ENCODE measurements at places on chromosomes 6 and 20. TPM values are rescaled to one million over a fixed set of nuclear protein-coding genes. Genes with fewer than 3 reads are reported as not detected.

GRCh38 chr20:37397076-37397953, 51.4 kb downstream of the SRC start:
- DNase-seq, result no peak

DNA sequence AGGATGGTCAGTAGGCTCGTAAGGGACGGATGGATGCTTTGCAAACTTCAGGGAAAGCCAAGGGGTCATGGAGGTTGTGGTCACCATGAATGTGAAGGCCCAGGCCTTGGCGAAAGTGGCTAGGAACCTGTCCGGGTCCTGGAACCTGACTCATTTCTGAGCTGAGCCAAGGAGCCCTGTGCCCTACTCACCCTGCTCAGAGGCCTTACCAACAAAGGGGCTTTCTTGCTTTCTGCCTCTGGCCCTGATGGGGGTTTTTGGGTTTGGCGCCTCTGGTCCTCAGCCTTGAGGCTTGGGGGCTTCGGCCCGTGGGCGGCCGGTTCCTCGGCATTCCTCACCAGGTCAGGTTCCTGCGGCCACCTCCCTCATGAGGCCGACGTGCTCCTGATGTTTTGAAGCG, 155.1 kb downstream of the DTNBP1 start:
- no peak for DNase-seq

DNA sequence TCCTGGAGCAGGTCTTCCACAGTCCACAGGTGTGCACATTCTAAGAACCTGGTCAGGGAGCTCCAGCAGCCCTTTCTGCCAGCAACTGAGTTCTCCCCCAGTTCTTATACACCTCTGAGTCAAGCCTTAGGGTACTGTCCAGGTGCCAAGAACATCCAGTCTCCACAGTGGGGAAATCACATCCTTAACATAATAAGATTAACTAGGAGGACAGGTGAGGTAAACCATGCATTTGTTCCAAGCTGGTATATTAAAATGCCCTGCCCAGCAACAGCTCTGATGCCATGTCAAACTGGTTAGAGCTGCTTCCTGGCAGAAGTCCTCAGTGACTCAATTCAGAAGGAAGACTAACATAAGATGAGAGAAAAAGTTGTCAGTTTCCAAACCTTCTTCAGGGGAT, 303.9 kb upstream of the SGK1 start:
- no peak for DNase-seq

The CDSN gene
- total RNA-seq, result not detected

GRCh38 chr20:43721429-43722152, 5.2 kb downstream of the GTSF1L start:
- no peak for DNase-seq

The SH3BGRL2 gene
- total RNA-seq, result 5.8 TPM

GRCh38 chr20:48398506-48399449, 429.0 kb downstream of the PREX1 start:
- DNase-seq, result no peak

DNA sequence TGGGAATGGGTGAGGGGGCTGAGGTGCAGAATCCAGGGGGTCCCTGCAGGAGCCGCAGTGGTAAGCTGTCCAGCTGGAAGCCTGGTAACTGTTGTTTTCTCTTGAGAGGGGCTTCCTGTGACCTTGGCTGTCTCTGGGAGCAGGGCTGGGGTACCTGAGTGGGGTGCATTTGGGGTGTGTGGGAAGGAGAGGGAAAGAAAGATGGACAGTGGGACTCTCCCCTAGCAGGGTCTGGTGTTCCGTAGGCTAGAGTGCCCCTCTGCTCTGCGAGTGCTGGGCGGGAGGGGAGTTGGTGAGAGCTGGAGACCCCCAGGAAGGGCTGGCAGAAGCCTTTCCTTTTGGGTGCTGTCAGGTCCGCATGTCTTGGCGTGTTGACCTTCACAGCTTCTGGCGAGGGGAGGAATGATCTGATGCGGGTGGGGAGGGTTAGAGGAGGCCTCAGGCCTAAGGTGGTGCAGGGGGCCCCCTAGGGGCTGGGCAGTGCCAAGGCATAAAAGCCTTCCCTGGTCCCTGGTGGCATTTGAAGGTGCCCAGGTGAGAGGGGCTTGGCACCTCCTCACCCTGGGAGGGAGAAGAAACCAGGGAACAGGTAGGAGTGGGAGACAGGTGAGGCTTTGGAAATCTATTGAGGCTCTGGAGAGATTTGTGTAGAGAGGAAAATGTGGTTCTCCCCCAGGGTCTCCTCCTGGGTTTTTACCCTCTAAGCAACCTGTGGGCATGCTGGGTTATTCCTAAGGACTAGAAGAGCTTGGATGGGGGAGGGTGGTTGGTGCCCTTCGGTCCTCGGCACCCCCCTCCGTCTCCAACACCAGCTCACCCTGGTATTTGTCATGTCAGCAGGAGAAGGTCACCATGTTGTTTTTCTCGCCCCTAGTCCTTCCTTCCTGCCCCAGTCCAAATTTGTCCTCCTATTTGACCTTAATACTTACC, 3.3 kb downstream of the VEGFA start:
- DNase-seq, result peak; percentile 58

DNA sequence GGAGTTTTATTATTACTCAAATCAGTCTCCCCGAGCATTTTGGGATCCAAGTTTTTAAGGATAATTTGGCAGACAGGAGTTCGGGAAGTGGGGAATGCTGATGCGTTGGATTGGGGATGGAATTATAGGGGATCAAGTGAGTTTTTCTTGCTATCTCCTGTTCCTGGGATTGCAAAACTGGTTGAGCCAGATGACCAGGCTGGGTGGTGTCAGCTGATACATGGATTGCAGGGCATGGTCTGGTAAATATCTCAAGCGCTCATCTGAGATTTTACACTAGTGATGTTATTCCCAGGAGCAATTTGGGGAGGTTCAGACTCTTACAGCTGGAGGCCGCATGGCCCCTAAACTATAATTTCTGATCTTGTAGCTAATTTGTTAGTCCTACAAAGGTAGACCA, 54.7 kb downstream of the ENPP1 start:
- DNase-seq, result no peak

DNA sequence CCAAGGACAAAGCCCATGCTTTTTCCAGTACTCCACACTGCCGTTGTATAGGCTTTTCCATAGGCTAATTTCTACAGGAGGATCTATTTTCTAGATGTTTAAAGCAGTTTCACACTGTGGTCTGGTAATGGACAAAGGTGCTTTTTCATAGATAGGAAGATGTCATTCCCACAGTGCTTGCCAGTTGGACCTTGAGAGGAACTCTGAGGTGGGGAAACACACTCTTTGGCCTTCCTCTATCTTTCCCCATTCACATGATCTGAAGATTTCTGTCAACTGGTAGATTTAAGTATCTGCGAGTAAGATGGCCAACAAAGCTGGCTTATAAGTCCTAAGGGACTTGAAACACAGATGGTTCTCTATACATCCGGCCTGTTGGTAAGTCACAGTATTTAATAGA, 477.3 kb downstream of the UTRN start:
- DNase-seq, result no peak

- DNase-seq, result no peak
Measured at GRCh38 chr6:169162752-169163407, 90.8 kb downstream of the THBS2 start.

DNA sequence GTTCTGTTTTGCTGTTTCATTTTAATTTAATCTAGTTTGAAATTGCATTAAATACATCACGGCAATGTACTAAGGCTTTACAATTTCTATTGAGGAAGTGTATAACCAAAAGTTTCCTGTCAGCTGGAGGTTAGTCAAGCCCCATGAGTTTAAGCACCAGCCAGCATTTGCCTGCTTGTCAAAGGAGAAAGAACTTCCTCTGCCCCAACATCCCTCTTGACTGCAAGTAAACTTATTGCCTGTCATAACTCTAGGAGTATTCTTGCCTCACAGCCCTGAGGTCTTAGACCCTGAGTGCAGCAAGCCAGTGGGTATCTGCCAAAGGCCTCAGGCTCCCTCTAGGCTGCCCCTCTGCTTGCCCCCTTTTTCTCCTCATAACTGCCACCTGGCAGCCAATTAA, 106.7 kb upstream of the INSM1 start:
- no peak for DNase-seq

DNA sequence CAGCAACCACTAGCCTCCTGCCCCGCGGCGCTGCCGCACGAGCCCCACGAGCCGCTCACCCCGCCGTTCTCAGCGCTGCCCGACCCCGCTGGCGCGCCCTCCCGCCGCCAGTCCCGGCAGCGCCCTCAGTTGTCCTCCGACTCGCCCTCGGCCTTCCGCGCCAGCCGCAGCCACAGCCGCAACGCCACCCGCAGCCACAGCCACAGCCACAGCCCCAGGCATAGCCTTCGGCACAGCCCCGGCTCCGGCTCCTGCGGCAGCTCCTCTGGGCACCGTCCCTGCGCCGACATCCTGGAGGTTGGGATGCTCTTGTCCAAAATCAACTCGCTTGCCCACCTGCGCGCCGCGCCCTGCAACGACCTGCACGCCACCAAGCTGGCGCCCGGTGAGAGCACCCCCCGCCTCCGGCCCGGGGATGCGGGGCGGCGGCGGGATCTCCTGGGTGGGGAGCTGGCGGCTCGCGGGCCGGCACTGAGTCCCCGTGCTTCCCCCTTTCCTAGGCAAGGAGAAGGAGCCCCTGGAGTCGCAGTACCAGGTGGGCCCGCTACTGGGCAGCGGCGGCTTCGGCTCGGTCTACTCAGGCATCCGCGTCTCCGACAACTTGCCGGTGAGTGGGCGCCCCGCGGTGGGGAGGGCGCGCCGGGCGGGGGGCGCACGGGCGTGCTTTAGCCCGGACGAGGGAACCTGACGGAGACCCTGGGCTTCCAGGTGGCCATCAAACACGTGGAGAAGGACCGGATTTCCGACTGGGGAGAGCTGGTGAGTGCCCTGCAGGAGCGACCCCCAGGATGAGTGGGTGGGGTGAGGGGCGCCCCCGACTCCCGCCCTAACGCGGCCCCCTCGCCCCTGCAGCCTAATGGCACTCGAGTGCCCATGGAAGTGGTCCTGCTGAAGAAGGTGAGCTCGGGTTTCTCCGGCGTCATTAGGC, 585 bp downstream of the PIM1 start:
- peak; percentile 50 for DNase-seq

- peak; percentile 36 for DNase-seq
Measured at GRCh38 chr20:2688041-2688591, 4.5 kb upstream of the EBF4 start.

- DNase-seq, result no peak
Measured at GRCh38 chr6:165109011-165109410, 200.4 kb downstream of the C6orf118 start.

DNA sequence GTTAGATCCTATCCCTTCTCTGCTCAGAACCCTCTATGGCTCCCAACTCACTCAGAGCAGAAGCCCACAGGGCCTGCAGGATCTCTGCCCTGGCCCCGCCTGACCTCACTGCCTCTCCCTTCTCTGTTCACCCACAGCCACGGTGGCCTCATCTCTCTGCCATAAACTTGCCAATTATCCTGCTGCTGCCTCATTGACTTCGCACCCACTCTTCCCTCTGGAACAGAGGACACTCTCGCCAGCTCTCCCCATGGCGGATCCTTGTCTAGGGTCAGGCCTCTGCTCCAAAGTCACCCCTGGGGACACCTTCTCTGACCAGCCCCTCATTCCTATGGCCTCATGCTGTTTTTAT, 86.4 kb downstream of the CEBPB start:
- DNase-seq, result no peak

The GTF2H4 gene
- 23.0 TPM for total RNA-seq
